CD4-positive, alpha-beta T cell treated with Interferon gamma for 1 hour (primary cell): ENCODE measurements at places on chromosomes 5 and 9.

DNA sequence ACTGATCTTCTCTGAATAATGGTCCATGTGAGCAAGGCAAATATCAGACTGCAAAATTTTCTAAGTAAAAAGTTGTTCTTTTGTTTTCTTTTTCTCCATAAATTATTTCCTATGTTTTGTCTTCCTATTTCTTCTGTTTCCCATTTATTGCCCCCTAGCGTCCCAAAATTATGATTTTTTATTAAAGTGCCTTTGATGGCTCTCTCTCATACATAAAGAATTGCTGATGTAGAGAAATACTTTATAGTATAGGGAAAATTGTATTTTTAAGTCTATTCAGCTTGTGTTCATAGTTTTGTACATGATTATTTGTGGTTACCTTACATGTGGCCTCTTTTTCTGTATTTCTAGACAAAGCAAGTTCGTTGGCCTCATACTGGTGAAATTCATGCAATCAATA, 1031.2 kb downstream of the EFNA5 start:
- DNase-seq = no peak

GRCh38 chr5:14735944-14736343, 71.4 kb downstream of the OTULIN start:
- DNase-seq = no peak

GRCh38 chr9:89802781-89803355, 198.1 kb downstream of the GADD45G start:
- no peak for DNase-seq

GRCh38 chr5:33242277-33242676, 198.5 kb upstream of the TARS1 start:
- DNase-seq = no peak

DNA sequence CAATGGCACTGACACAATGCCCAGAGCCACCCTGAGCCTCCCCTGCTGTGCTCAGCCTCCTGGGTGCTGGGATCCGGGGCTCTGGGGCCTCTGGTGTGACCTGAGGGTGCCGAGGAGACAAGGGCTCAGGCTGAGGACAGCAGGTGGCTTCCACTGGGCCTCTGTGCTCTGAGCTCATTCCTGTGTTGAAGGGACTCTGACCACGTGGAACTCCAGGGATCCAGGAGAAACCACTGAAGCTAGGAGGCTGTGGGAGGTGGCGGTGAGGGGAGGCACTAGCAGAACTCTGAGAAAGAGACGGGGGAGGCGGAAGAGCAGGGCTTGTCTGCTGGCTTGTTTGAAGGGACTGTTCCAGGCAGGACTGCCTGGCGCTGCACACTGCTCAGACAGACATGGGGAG, 318.7 kb upstream of the IRX1 start:
- no peak for DNase-seq

- no peak for DNase-seq
Measured at GRCh38 chr5:5979377-5979760, 399.0 kb downstream of the MED10 start.

GRCh38 chr9:126704892-126705766, 91.4 kb downstream of the LMX1B start:
- DNase-seq = peak; percentile 83

DNA sequence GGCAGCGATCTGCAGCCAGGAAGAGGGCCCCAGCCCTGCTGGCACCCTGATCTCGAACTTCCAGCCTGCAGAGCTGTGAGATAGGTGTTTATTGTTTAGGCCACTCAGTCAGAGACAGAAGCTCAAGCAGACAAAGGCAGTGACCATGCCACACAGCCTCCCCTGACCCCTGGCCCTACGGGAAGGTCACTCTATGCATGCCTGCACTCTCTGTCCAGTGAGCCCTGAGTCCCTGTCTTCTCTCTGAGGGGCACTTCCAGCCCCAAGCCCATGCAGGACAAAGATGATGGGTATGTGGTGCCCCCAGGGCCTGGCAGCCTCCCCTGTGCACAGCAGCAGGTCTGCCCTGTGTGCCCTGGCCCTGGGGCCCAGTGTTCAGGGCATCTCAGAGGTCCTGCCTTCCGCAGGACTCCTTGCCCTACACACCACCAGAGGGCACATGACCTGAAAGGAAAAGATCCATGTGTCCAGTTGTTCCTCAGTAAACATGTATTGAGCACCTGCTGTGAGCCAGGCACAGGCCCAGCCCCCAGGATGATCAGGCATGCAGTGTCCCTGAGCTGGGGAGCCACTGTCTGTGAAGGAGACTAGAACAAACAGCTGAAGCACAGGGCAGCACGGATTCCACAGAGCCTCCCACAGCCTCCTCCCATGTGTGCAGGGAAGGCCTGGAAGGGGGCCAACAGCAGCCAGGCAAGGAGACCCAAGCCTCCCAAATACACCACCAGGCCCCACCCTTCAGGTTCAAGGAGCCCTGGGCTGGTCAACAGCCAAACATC, 109.3 kb downstream of the ATPSCKMT start:
- DNase-seq = no peak

DNA sequence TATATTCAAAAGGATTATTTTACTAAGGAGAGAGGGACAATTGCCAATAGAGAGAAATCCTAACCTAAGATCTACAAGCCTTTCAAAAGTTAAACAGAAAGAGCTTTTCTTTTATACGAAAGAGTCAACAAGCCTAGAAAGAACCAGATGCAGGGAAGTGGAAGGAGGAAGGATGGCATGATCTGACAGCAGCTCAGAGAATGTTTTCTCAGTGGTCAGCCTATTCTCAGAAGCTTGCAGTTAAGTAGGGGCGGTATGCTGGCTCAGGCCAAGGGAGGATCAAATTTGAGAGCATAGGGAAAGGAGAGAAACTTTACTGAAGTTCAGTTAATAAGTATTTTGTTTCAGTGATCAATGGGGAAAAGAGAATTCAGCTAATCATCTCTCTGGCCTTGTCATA, 88.0 kb upstream of the FTMT start:
- DNase-seq = no peak
